HAP-1 (cell line): ENCODE measurements at places on chromosomes 16 and 17.

DNA sequence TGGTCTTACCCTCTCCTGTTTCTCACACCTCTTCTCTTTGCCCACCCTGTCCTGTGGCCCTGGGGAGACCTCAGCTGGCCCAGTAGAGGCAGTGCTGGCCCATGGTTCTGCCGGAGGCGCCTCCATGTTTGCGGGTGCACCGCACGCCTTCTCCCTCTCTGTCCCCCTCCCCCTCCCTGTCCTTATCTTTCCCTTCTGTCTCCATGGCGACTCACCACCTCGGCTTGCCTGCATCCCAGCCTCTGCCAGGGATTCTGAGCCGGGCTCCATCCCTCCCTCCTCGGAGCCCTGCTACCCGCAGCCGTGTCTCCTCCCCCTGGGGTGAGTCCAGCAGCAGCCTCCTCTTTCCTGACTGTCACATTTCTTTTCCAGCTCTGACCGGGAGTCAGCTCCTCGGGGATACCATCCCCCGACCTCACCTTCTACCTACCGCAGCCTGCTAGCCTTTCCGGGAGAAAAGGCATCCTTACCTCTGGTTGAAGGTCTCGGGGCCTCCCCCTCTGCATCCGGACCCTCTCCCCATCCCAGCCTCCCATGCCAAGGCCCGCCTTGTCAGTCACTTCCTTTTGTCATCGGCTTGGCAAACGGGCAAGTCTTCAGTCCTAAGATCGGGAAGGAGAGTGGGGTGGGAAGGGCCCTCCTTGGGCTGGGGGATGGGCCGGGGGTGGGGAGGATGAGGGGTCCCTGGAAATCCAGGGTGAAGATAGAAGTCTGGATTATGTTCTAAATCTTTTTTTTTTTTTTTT is at the start of gene RNF112:
TSS of gene RNF112 (plus strand) at position 358 of the 746 bp plus-strand sequence. CDS start at position 535, 177 bp downstream.
- no peak for DNase-seq

- DNase-seq: peak; percentile 25
These were observed 13.8 kb downstream of the RIPOR1 start for GRCh38 chr16:67542464-67542863.

- no peak for DNase-seq
These were observed 8.3 kb upstream of the RAB5C start for GRCh38 chr17:42163113-42163512.

- DNase-seq: no peak
These were observed 15.9 kb upstream of the DOC2B start for GRCh38 chr17:197352-197751.

DNA sequence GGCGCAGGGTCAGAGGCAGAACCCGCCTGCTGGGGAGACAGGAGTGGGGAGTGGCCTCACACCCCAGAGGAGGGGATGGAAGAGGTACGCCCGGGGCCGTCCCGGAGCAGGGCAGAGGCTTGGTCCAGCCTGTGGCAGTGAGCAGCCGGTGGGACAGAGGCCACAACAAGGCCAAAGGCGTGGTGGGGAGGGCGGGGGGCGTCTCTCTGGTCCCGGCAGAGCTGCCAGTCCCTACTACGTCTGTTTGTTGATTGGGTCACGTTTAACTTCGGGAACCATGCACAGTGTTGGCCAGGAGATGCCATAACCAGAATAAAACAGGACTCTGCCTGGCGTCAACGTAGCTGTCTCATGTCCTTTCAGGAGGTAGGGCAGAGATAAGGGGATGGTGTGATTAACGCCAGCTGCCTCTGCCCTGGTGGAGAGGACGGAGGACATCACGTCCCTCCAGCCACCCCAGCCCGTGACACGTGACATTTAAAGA is 192.8 kb downstream of the BANP start:
- DNase-seq: no peak

DNA sequence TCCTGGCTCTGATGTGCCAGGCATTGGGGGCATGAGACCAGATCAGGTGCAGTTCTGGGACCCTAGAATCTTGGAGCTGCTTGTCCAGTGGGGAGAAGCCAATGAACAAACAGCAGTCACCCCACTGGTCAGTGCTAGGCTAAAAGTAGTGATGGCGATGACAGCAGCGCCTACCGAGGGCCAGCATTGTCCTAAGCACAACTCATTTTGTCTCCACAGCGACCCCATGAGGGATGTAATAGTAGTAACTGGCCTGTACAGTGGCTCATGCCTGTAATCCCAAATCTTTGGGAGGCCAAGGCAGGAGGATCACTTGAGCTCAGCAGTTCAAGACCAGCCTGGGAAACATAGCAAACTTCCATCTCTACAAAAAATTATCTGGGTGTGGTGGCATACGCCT is 6.2 kb downstream of the SMCR8 start:
- DNase-seq: no peak

GRCh38 chr16:1786242-1787055 is 3.7 kb downstream of the NUBP2 start:
- DNase-seq: peak; percentile 13

DNA sequence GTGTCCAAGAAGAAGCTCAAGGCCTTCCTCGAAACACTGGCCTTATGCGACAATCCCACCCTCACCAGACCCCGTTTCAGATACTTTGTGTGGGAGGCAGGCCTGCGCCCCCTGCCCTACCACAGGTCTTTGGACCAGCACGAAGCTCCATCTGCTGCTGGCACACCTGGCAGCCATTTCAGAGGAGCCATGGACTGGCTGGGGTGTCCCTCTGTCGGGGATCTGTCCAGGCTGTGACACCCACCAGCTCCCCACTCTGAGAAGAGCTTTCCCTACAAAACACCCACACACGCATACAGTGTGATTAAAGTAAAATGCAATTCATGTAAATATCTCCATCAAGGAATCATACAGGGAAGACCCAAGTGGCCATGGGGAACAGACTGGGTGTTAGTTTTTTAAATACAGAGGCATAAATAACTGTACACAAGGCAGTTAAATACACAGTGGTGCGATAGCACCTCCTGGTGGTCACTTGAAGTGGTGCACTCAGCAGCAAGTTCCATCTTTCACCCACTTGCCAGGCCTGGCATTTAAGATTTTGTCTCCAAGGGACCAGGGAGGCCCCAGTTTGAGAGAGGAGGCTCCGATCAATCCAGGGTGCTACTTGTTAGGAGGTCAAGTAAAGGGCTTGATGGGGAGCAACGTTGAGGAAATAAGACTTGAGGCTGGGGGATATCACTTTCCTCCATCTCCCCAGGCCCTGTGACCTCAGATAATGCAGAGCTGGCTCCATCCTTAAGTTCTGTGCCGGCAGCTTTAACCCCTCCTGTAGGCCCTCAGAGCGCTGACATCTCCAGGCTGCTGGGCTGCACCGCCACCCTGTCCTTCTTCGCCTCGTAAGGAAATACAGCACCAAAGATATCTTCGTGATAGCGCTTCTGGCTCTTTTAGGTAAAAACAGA is 43.6 kb downstream of the NOS2 start:
- peak; percentile 14 for DNase-seq

DNA sequence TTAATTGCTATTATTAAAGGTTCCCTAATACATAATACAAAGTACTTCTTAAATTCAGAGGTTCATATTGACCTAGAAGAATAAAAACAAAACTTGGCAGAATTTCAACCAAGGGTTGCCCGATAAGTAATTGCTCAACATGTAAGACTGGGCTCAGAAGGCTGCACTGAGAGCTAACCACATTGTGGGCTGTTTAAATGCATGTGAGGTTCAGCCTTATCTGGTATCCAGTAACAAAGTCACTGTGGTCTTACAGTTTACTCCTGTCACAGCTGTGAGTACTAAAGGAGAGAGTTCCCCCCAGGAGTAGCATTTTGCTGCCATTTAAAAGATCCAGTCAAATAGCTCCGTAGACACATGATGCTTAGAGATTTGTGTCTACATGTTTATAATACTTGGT is 1.6 kb upstream of the DHRS11 start:
- DNase-seq: no peak

- no peak for DNase-seq
These were observed 4.1 kb upstream of the SPG7 start for GRCh38 chr16:89504091-89504490.

GRCh38 chr16:48831076-48831722 is 221.2 kb upstream of the N4BP1 start:
- no peak for DNase-seq

GRCh38 chr17:74981318-74981978 is 6.0 kb upstream of the CDR2L start:
- no peak for DNase-seq

DNA sequence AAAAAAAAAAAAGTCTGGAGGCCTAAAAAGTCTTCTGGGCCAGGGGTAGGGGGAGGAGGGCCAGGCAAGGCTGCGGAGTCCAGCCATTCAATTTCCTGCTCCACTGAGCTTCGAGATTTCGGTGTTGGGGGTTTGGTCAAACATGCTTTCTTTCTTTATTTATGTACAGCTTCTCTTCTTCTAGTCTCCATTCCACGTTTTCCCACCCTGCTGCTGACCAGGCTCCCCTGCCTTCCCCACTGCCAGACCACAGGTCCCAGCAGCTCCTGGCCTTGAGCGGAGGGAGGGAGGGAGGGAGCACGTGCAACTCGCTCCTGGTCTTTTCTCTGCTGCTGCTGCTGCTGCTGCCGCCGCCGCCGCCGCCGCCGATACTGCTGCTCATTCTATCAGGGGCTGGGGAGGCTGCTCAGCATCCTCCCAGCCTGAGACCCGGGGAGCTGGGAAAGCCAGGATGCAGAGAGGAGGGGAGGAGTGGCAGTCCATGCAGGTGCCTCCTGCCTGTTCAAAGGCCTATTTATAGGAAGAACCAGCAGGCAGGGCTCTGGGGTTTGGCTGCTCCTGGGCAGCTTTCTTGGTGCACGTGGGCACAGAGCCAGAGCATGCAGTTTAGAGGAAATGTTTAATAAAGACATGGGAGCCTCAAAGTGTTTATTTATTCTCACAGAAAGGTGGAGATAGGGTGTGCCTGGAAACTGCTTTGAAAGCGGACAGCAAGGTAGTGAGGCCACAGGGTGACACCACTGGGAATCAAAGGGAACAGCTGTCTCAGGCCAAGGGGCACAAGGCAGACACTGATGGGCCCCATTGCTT is 23.4 kb upstream of the ZFHX3 start:
- DNase-seq: peak; percentile 38

- DNase-seq: no peak
These were observed 19.6 kb downstream of the GLP2R start for GRCh38 chr17:9845306-9845705.

GRCh38 chr17:3968015-3968414 is 3.8 kb upstream of the ATP2A3 start:
- no peak for DNase-seq

DNA sequence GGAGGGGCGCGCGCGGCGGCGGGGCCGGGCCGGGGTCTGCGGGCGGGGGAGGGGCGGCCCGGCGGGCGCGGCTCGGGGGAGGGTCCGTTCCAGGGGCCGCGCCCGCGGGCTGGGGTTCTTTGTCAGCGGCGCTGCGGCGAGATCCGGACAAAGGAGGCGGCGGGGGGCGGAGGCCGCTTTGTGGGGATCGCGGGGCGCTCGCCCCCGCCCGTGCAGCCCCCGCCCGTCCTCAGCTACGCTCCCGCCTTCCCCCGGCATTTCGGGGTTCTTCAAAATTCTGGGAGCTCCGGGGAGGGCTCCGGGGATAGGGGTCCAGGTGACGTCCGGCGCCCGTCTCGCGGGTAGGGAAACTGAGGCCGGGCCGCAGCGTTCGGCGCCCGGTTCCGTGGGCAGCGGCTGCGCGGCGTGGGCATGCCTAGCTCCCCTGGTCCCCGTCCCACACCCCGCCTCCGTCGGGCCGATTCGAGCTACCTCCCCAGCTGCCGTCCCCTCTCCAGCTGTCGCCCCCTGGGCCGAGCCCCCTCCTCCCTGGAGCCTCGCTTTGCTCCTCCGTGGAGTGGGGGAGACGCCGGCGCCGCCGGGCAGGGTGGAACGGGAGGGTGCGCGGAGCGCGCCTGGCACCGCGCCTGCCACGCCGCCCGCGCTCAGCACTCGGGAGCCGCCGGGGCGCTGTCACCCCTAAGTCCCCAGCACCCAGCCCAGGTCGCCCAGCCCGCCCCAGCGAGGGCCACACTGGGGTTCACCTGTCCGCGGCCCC is 546 bp downstream of the SNN start:
- no peak for DNase-seq

GRCh38 chr17:74960570-74961342 is 11.8 kb downstream of the HID1 start:
- DNase-seq: peak; percentile 77

GRCh38 chr17:4896332-4897197 is 2.8 kb upstream of the C17orf107 start:
- no peak for DNase-seq

DNA sequence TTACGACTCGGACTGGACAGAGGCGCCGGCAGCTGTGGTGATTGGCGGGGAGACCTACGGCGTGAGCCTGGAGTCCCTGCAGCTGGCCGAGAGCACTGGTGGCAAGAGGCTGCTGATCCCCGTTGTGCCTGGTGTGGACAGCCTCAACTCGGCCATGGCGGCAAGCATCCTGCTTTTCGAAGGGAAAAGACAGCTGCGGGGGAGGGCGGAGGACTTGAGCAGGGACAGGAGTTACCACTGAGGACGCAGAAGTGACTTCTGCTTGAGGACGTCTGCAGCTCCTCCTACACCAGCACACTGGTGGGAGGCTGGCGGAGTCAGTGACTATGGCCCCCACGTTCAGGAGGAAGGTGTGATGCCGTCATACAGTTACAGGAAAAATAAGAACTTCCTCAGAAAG is 9.7 kb downstream of the MRM3 start:
- no peak for DNase-seq

- DNase-seq: no peak
These were observed at the start of gene SNX20 for GRCh38 chr16:50681021-50681885. SNX20 (minus strand) TSS chr16:50681312; CDS start chr16:50677526, 3,786 bp downstream.

- no peak for DNase-seq
These were observed 16.7 kb upstream of the OR1F1 start for GRCh38 chr16:3171181-3171854.

GRCh38 chr17:76646712-76647111 is 3.2 kb upstream of the ST6GALNAC1 start:
- no peak for DNase-seq

GRCh38 chr16:1261131-1261892 is 5.4 kb downstream of the TPSD1 start:
- DNase-seq: no peak

- no peak for DNase-seq
These were observed 11.8 kb downstream of the DNAJA2 start for GRCh38 chr16:46961373-46962353.

DNA sequence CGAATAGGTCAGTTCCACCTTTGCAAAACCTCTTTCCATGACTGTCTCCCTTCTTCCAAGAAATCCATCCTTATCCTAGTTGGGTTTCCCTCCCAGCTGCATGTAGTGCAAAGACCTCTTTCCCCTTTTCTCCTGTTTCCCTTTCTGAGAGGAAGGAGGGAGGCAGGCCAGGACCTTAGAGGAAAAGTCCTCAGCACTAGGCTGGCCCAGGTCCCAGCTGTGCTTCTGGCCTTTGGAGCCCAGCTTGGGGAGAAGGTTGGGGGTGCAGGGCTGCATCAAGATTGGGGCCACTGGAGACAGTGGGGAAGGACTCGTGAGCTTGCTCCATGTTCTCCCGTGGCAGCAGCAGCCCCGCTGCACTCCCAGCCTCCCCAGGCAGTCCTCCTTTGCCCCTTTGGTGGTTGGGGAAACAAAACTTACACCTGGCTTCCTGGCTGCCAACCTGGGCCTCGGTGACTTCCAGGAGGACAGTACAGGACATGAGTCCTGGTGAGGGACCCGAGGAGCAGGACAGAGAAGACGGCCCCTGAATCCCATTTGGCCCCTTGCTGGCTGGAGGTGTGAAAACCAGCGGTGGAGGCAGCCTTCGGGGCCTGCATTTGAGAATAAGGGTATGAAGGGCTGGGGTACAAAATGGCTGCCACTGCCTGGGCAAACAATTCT is 481 bp downstream of the HEXIM2 start:
- DNase-seq: no peak
